ENCODE measurements at places on chromosomes 7 and 10.

DNA sequence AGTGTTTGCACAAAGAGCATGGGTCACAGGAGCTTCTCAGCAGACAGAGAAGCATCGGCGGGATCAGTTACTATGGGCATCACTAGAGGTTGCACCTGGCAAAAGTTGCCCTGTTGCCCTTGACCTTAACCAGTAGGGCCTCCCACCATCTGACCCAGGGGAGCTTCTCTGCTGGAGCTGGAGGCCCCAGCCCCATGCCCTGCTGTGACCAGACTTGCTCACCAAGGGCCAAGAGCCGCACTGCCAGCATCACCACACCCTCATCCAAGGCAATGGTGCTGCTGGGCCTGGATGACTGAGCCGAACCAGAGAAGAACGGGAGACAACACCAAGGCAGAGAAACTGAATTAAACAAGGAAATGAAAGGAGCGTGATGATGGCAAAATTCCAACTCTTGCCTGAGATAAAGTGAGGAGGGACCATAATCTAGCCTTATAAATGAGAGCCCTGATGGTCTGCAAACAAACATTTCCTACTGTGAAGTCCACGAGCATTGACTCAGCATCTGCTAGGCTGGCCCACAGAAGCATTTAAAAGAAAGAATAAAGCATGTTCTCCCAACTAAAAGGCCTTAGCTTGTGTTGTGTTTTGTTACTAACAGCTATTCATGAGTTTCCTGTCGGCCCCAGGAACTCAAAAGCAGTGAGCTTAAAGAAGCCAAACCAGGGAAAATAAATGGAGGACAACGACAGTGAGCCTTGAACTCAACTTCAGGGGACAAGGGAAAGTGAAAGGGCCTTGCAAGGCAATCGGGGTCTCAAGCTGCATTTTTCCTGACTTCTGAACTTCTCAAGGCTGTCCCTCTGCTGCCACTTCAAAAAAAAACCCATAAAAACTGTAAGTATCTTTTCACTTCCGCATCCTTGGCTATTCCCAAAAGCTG, 60.4 kb downstream of the AFAP1L2 start:
- no peak for DNase-seq

- DNase-seq, result no peak
These were observed 178.2 kb upstream of the ITGB1 start for GRCh38 chr10:33136271-33136670.

- no peak for DNase-seq
These were observed 158.8 kb downstream of the SKAP2 start for GRCh38 chr7:26705567-26705966.

DNA sequence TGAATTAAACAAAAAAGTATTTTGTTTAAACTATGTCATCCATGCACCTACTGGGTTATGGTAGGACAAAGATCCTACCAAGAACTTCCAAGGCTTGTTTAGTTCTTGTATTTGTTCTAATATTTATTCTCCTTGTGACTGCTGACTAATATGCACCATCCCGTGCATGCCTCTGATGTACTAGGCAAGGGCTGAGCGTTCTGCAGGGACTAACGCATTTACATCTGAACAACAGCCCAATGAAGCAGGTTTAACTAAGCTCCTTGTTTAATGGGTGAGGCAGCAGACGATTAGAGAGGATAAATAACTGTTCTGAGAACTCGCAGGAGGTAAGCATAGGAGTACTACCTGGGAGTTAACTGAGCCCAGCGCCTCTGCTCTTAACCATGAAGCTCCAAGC, 64.9 kb downstream of the KIAA1549 start:
- no peak for DNase-seq

DNA sequence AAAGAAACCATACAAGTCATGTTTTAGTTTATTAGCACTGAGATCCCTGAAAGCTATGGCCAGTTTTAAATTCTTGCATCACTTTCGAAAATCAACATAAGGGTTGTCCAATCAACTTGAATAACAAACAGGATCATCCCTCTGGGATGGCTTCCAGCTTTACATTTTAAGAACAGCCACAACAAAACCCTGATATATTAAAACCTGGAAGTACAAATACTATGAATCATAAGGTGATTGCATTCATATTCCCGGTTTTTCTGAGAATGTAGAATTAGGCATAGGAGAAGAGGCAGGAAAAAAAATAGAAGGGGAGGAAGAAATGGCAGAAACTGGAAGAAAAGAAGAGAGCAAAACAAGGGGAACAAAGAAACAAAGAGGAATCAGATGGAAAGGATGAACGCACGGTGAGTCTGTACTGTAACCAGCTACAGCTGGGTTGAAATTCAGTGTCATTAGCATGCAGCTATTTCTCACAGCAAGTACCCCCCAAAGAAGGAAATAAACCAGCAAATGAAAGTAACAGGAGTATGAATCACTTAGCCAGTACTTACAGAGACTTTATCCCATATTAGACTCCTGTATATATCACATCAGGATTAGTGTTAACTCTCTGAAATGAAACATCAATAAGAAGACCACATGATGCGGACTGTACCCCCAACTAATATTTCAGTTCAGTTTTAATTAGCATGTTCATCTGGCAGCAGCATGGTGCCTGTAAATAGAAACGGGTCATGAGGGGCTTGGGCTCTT, 301.3 kb downstream of the RNLS start:
- DNase-seq, result no peak

DNA sequence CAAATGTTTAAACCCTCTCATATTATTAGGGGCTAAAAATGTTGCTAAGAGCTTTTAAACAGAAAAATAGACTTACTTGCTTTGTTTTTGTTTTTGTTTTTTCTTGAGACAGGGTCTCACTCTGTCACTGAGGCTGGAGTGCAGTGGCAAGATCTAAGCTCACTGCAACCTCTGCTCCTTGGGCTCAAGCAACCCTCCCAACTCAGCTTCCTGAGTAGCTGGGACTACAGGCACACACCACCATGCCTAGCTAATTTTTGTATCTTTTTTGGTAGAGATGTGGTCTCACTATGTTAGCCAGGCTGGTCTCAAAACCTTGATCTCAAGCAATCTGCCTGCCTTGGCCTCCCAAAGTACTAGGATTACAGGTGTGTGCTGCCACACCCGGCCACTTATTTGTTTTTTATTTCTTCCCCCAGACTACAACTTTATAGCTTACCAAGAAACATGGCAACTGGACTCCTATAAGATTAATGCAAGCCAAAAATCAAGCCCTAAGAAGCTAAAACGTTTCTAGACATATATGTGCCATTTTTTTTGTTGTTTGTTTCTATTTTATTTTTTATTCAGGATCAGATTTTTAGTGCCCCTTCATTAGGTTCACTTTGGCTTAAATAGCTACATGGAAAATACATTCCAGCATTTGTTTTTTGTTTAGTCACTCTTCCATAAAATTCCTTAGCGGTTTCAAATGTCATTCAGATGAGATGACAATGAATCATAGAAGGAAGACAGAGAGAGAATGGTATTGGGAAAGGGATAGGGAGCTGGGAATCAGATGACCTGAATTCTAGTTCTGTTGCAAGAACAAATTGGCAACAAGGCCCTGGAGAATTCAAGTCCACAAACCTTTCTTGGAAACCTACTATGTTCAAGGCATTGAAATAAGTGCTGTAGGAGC, 163.4 kb upstream of the MKLN1 start:
- DNase-seq, result no peak

DNA sequence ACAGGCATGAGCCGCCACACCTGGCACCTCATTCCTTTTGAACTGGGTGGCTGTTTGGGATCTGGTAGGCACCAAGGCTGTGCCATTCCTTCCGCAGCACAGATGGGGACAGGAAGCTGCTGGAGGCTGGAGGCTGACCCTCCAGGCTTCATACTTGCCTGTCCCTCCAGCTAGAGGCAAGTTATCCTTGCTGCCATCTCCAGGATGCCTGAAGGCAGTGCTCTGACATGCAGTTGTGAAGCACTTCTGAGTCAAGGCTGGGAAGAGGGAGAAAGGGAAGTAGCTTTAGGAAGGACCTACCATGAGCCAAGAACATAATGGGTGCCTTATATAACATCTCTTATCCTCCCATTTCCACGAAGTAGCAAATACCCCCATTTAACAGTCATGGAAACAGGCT, 9.5 kb downstream of the MARVELD1 start:
- no peak for DNase-seq

Data from DMS79 (cell line).